Activated T-cell treated with anti-CD3 and anti-CD28 coated beads, Interleukin-2, amount 50 U/mL, for 1 hour (primary cell): ENCODE measurements at places on chromosomes 5 and 9.

DNA sequence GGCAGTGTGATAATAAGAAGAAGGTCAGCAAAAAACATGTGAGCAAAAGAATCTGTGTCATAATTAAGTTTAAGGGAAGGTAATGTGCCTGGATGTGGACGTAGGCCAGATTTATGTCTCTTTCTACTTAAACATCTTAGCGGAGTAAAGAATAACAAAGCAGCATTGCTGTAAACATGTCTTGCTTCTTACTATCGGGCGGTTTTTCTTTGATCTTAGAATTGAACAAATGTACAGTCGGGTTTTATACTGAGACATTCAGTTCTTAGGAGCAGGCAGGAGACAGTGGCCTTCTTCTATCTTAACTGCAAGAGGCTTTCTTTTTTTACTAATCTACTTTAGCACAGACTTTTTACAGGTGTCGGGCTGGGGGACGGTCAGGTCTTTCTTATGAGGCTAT is 40.4 kb upstream of the FLT4 start:
- no peak for DNase-seq

- DNase-seq = no peak
Observed at GRCh38 chr5:135221696-135222095, 177.3 kb downstream of the MACROH2A1 start.

GRCh38 chr9:76255781-76256455 is 138.3 kb downstream of the RFK start:
- DNase-seq = no peak

DNA sequence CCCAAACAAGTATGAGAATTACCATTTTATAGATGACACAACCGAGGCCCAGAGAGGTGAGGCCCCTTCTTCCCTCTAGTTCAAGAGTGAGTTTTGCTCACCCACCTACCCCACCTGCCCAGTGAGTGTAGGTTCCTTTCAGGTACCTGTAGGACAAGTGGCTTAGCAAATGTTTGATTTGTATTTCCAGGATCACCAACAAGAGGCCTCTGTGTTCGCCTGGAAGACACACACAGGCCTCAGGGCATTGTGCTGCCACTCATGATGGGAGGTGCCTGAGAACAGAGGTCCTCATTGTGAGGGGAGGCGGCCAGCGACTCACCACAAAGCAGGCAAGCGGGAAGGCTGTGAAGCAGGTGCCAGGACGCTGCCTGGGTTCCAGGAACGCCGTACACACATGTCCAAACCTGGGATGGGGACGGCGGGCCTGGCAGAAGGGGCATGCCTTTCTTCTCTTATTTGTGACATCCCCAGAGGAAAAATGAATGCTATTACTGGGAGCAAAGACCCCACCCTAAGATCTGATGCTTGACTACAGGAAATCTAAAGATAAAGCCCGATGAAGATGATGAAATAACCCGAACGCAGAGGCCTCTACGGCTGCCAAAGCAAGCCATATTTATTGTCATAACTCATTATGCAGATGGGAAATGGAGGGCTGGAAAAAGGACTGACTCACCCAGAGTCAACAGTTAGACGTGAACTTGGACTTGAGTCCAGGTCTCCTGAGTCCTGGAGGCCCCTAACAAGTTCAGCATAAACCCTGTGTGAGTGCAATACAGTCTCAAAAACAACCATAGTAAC is 60.2 kb upstream of the SLC25A51 start:
- DNase-seq = no peak

- no peak for DNase-seq
Observed at GRCh38 chr5:157225469-157226422, 40.2 kb upstream of the CYFIP2 start.
